ENCODE measurements at places on chromosomes 12 and 14.
A peak's percentile ranks its signal among the peaks of the same experiment; 100 is the strongest.

DNA sequence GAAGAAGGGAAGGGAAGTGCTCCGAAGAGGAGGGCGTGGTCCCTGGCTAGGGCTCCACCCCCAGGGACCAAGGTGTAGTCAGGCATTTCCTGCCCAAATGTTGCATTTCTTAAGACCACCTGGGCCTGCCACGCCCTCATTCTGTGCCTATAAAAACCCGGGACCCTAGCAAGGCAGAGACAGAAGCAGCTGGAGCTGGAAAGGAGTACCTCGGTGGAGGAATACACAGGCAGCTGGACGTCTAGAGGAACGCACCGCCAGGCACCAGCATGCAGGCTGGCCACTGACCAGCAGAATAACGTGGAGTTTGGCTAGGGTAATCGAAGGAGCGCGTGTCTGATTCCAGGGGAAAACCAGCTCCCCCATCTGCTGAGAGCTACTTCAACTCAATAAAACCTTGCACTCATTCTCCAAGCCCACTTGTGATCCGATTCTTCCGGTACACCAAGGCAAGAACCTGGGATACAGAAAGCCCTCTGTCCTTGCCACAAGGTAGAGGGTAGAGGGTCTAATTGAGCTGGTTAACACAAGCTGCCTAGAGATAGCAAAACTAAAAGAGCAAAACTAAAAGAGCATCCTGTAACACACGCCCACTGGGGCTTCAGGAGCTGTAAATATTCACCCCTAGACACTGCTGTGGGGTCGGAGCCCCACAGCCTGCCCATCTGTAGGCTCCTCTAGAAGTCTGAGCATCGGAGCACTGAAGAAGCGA lies 21.0 kb downstream of the CFL2 start:
- DNase-seq = no peak

GRCh38 chr14:105060751-105061427 lies 4.3 kb downstream of the GPR132 start:
- DNase-seq = no peak

GRCh38 chr14:56342494-56342942 lies 224.3 kb downstream of the PELI2 start:
- peak; percentile 75 for DNase-seq

DNA sequence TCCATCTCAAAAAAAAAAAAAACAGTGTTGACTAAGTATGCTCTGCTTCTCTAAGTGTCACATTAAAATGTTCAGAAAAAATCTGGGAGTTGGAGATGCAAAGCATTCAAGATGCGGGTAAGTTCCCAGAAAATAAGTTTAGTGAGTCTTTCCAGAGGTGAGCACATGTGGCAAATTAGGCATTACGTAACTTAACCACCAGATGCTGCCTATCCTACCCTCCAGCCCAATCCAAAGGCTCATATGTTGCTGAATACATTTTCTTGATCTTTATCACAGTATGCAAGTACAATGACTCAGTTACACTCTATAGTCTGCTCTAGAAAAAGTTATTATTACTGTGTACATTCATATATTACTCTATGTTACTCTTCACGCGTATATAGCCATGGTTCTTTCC lies 3.6 kb downstream of the SLC2A14 start:
- no peak for DNase-seq

- DNase-seq = no peak
These were observed 5.7 kb downstream of the CACNA2D4 start for GRCh38 chr12:1912580-1913376.

All from astrocyte of the spinal cord (primary cell).